Cardiac septum (tissue), 1 donor: ENCODE measurements at places on chromosomes 7 and 10. TPM values are rescaled to one million over a fixed set of nuclear protein-coding genes. Genes with fewer than 3 reads are reported as not detected.

GRCh38 chr7:131096267-131096927 is 231.3 kb upstream of the MKLN1 start:
- DNase-seq: no peak

- no peak for DNase-seq
These were observed 127.9 kb downstream of the ARID5B start for GRCh38 chr10:62029401-62029800.

- no peak for DNase-seq
These were observed 725.2 kb upstream of the CELF2 start for GRCh38 chr10:10292501-10292900.

DNA sequence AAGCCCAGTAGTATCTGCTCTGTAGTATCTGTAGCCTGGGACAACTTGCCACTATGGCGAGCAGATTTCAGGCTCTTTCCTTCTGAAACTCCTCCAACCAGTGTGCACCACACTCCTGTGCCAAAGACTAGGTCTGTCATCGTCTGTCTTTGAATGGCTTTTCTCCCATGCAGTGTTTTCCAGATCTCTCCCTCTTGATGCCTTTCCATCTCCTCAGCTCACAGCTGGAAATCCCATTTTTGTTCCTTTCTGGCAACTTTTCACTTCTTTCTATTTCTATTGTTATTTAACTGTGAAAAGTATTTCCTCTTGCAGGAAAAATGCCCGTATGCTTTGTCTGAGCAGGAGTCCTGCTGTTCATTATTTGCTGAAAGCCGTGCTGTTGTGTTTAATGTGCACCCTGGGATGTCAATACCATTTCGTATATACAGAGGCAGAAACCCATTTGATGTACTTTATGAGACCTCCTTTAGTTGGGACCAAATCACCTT is 373.7 kb downstream of the PHTF2 start:
- no peak for DNase-seq

DNA sequence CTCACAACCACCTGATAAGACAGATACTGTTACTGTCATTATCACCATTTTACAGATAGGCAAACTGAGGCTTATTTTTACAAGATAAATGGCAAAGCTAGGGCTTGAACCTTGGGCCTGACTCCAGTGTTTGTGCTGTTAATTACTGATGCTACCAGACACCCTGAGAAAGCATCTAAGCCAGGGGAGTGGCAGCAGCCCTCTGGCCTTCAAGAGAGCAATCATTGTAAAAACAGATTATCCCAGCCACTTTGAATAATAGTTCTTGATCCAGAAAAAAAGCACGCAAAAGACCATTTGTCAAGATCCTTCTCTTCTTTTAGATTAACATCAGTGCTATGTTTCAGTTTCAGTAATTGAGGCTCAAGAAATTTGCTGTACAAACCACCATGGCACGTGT is 109.5 kb downstream of the PLCE1 start:
- no peak for DNase-seq

DNA sequence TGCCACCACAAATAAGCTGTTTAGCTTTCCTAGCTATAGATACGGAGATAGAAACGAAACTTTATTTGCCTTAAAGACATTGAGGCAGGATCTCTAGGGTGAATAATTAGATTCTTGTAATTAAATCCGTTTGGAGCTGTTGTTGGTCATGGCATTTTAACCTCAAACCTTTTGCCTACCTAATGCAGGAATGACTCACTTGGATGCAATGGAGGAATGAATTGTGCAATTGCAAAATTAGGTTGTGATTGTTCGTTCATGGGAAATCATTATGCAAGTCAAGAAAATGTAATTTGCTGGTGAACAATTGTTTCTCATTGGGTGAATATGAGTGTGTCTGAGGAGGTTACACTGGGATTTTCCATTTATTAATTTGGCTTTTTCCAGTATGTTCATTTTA is 703.5 kb downstream of the GATA3 start:
- no peak for DNase-seq

- no peak for DNase-seq
These were observed 156.7 kb downstream of the PLXNA4 start for GRCh38 chr7:132419542-132419941.

DNA sequence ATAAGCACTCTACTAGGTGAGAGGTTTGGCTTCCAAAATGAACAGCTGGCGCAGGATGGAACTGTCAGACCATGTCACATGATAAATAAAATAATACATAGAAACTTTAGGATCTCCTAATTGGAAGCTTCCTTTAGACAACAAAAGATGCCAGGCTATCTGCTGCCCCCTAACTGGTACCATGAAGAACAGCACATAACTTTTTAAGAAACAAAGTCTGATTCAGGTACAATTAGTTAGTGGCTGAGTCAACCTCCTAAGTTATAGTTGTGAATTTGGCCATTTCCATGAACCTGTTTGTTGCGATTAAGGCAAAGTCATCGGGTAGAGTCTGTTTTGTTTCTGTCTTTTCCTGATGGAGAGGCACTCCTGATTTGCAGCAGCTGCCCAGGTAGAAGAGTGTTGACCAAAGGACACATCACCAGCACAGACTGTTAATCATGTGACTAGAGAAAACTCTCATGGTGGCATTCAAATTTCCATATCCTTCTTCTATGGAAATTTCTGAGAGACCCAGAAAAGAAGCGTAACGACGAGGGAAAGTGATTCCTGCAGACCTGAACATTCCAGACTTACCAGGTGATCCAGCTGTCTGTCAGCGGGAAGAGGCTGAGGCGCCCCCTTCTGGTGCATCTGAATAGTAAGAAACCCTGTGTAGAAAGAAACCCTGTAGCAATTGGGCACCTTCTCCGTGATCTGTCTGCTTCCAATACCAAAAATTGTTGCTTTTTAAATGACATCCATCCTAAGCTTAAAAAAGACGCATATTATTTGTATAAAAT is 8.6 kb upstream of the INHBA start:
- DNase-seq: no peak

GRCh38 chr10:9229702-9230244 is 1175.3 kb downstream of the GATA3 start:
- no peak for DNase-seq

- DNase-seq: no peak
These were observed 287.0 kb upstream of the CDC14C start for GRCh38 chr7:48637382-48637781.

DNA sequence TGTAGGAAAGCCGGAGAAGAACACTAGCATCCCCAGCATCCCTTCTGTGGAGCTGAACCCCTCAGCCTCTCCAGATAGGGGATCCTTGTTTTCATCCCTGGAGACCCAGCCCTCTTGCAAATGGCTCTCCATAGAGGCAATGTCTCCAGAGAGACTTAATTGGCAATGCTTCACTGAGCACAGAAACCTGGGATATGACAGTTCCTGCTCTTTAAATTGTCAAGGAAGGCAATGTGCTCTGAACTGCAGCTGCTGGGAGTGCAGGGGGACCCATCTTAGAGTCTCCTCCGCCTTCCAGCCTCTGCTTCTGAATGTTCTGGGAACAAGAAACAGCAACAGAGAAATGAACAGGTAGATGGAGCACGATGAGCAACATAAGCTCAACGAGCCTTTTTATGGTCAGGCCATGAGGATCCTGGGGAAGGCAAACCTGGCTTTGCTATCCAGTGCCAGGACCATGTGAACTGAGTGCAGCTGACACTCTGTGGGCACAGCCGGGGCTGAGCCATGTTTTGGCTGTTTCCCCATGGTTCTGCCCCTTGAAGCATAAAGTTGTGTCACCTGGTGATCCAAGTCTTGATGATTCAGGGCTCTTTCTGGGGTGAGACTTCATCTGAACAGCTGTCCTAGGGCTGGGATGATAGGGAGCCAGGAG is 481.0 kb downstream of the PLXNA4 start:
- no peak for DNase-seq

DNA sequence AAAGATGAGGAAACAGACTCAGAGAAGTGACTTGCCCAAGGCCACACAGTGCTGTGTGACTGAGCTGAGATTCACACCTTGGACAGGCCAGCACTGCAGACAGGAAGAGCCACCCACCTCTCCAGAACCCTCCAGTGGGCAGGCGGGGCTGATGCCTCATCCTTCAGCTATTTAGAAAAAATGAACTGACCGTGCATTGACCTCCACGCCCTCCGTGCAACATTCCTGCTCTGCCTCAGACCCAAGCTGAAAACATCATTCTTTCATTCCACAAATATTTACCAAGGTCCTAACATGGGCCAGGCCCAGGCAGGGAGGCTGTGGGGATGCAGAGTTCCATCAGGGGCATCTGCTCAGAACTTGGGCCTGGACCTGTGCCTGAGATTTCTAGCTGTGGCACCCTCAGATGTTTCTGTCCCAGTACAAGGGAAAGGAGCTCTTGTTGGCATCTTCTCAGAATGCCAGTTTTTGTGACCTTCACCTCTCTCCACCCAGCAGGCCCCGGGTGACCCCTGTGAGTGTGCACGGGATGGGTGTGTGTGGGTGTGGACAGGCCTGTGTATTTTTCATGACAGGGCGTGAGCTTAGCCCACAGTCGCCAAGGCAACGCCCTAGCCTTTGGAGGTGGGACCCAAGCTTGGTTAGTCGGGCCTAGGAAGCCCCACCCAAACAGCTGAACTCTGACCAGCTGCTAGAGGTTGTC is 6.5 kb downstream of the VSIR start:
- peak; percentile 85 for DNase-seq

DNA sequence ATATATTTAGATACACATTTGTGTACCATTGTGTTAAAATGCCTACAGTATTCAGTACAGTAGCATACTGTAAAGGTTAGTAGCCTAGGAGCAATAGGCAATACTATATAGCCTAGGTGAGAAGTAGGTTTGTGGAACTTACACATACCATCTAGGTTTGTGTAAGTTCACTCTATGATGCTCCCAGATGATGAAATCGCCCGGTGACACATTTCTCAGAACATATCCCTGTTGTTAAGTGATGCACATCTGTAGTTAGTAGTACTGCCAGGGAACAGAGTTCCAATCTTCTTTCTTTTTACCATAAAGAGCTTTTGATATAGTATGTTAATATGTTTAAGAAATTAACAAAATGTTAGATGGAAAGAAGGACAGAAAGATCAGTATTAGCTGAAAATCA is 138.2 kb downstream of the SNX13 start:
- DNase-seq: no peak

DNA sequence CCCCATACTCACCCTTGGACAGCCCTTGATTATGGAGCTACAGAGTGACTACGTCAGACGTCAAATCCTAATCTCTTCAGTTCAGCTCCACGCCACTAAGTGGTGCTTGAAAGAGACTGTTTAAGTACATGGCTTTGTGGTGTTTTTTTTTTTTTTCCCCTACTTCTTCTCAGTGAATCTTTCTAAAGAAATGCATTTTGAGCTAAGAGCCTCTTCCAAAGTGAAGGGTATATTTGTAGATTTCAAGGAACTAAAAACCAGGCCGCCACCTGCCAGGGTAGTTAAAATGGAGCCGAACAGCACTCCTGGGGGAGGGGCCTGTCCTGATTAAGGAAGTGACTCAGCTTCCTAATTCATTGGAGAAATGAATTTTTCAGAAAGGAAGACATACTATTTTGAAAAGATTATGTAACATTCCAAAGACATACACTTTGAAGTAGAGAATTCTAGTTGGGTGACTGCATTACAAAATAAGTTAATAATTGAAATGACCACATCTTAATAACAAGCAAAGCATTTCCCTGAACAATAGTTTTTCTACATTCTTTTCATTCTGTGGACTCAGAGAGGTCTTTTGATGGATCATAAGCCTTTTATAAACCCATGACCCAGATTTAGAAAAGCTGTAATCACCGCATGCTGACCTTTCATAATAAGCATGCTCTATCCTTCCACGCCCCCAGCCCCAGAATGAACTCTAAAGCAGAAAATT is 20.6 kb upstream of the VPS41 start:
- DNase-seq: no peak

- no peak for DNase-seq
These were observed 327.9 kb upstream of the SORCS1 start for GRCh38 chr10:107492389-107492788.

DNA sequence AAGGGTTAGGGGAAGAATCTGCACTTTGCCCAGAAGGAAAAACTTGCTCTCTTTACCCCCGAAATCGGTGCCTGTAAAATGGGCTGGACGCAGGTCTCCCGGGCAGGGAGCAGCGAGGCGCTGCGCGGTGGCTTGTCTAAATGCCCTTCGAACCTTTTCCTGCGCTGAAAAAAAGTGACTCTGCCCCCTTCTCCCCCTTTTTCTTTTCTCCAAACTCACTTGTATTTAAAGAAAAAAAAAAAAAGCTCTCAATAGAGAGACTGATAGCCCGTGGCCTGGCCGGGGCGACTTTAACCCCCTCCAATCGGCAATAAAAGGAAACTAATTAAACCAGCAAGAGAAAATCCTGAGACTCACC is 286 bp downstream of the SP8 start:
- DNase-seq: no peak

- DNase-seq: no peak
These were observed 111.1 kb downstream of the ADAM12 start for GRCh38 chr10:126277181-126277580.

SEMA3E gene
- 0.70 TPM for total RNA-seq

TMEM178B gene
- total RNA-seq: 15.2 TPM

TMEM229A gene
- 0.24 TPM for total RNA-seq

EXOSC1 gene
- total RNA-seq: 15.8 TPM

CDC14C gene
- not detected for total RNA-seq

C7orf57 gene
- total RNA-seq: not detected

TEX36 gene
- total RNA-seq: not detected

WNT8B gene
- not detected for total RNA-seq

TOMM7 gene
- total RNA-seq: 318 TPM

FAM221A gene
- 3.7 TPM for total RNA-seq

PDK4 gene
- 49.0 TPM for total RNA-seq

VPS26A gene
- 31.7 TPM for total RNA-seq

HOXA13 gene
- total RNA-seq: not detected

MACC1 gene
- total RNA-seq: 0.13 TPM

ACBD7 gene
- not detected for total RNA-seq

KLF14 gene
- total RNA-seq: not detected

NPY gene
- total RNA-seq: not detected
